ENCODE measurements at places on chromosomes 7 and 10.

DNA sequence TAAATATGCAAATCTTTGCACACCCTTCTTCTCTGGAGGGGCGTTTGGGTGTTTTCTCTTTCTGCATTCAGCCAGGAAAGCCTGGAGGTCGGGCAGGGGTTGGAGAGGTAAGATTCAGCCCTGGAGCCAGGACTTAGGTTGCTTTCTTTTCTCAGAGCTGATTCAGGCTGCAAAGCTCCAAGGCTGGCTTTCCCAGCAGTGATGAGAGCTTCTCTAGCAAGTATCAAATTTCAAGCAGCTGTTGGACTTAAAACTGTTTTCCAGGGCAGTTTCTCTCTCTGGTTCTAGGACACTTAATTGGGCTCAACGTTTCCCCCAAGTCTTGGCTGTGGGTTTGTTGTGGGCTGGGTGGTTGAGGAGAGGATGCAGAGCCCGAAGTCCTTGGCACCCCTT lies 608 bp downstream of the AKR1B10 start:
- DNase-seq, result peak; percentile 32

DNA sequence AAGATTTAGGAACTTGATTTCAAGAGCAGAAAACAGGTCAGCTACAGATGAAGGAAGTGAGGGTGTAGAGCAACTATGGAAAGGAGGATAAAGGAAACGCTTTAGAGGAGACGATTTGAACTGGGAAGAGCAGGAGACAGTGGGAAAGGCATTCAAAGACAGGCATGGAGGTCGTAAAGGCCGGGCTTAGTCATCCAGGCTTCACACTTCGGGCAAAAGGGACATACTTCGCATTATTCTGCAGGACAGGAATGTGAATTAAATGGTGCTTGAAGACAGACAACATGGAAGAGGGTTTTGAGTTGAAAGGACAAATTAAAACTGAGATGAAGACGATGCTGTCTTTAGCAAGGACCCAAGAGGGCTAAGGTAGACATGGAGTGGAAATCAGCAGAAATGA lies 8.1 kb downstream of the FAM171A1 start:
- DNase-seq, result no peak

DNA sequence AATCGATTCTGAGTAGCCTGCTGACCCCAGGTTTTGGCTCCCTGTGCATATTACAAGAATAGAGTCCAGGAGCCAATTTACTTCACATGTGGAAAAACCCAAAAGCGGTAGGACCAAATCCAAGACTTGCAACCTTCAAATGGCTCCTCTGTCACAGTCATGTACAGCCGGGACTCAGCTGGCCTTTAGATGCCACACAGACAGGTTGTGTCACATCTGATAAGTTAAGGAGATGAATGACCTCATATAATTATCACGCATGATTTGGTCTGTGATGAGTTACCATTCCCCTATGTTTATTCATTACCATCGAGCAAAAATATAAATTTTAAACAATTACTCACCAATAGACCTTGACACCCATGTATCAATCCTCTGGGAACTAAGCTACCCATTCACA lies 14.2 kb downstream of the CACNA2D1 start:
- DNase-seq, result no peak

GRCh38 chr10:99312501-99312900 lies 16.7 kb upstream of the CNNM1 start:
- DNase-seq, result no peak

DNA sequence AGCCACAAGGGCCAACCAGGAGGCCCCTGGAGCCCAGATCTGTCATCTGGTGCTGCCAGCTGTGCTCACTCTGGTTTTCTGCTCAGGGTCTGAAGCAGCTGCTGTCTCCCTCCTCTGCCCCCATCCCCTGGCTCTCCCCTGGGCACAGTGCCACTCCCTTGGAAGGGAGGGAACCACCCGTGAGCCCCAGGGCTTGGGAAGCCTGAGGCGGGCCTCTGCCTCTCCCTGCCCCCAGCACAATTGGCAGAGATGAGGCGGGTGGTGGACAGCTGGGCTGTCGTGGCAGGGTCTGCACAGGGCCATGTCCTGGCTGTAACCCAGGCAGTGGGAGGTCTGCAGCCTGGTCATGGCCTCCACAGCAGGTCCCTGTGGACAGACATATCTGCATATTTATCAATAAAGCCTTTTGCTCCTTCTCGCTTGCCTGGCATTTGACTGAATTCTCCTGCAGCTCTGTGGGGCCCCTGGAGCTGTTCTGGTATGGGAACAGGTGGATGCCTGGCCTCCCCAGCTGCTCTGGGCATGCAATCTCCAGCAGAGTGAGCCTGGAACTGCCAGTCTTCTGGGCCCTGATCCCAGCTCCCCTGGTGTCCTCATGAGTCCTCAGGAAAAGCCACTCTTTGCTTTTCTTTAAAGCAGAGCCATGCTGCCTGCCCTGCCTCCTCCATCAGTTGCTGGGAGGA lies 1.6 kb upstream of the ANKRD2 start:
- DNase-seq, result no peak

DNA sequence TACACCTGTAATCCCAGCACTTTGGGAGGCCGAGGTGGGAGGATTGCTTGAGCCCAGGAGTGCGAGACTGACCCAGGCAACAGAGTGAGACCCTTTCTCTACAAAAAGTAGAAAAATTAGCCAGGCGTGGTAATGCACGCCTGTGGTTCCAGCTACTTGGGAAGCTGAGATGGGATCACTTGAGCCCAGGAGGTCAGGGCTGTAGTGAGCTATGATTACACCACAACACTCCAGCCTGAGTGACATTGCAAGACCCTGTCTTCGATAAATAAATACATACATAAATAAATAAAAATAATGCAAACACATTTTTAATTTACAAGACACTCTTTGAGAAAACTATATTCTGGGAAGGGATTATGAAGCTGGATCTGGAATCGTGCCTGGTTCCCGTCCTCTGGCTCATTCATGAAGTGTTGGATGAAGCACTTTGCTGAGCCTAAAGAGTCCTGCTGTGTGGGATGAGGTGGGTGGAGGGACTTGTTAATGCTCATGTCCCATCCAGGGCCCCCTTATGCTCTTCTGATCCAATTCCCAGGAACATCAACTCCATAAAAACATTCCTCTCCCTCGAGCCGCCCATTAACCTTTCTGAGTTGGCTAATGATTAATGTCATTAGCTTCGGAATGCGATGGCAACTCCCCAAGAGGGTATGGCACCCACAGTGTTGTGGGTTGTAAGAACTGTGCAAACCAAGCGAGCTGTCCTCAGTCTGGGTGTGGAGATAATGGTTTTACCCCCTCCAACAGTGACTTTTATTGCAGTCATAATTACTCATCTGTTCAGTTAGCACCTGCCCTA lies 236.3 kb downstream of the BAMBI start:
- no peak for DNase-seq

GRCh38 chr7:18849130-18849529 lies 268.3 kb downstream of the TWIST1 start:
- no peak for DNase-seq

Data from smooth muscle cell of the brain vasculature (primary cell).